T-cell (primary cell): ENCODE measurements at places on chromosomes 5 and 9.

DNA sequence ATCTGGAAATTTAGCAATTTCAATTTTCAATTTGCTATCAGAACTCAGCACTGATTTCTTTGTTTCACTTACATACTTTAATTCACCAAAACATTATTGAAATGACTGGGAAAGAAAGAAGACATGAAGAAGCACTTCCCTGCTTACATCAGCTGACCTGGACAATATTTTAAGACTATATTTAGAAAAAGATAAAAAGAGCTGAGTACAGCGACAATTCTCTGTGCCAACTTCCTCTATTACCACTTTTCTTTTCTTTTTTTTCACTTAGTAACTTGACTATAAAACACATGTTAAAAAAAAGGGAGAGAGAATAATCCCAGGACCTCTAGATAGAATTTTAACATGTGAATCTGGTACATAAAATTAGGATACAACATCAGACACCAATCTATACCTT, 35.6 kb downstream of the MEF2C start:
- H3K36me3 ChIP-seq: no peaks in the 10 kb centered on the region
- no peak for DNase-seq
- no peak overlapping the region for H3K27ac ChIP-seq

GRCh38 chr9:73667749-73668148, 516.1 kb downstream of the ANXA1 start:
- no peak overlapping the region for H3K4me3 ChIP-seq
- no peaks in the 10 kb centered on the region for H3K4me1 ChIP-seq
- H3K27me3 ChIP-seq: no peaks in the 10 kb centered on the region
- no peak for DNase-seq
- no peak overlapping the region for H3K27ac ChIP-seq

GRCh38 chr9:135076876-135077430, 10.5 kb upstream of the OLFM1 start:
- H3K36me3 ChIP-seq: no peaks in the 10 kb centered on the region
- no peaks in the 10 kb centered on the region for H3K4me1 ChIP-seq
- peaks cover 8% of the 10 kb centered on the region for H3K27me3 ChIP-seq
- no peak for DNase-seq

GRCh38 chr9:134342746-134343115, 16.5 kb downstream of the RXRA start:
- DNase-seq: no peak
- H3K27ac ChIP-seq: no peak overlapping the region
- H3K27me3 ChIP-seq: peaks cover 9% of the 10 kb centered on the region
- H3K36me3 ChIP-seq: peaks cover 3% of the 10 kb centered on the region

GRCh38 chr9:34046784-34047379, 1.8 kb downstream of the UBAP2 start:
- DNase-seq: no peak
- H3K36me3 ChIP-seq: no peaks in the 10 kb centered on the region
- H3K27me3 ChIP-seq: no peaks in the 10 kb centered on the region
- H3K4me1 ChIP-seq: peaks cover 21% of the 10 kb centered on the region
- H3K4me3 ChIP-seq: no peak overlapping the region

DNA sequence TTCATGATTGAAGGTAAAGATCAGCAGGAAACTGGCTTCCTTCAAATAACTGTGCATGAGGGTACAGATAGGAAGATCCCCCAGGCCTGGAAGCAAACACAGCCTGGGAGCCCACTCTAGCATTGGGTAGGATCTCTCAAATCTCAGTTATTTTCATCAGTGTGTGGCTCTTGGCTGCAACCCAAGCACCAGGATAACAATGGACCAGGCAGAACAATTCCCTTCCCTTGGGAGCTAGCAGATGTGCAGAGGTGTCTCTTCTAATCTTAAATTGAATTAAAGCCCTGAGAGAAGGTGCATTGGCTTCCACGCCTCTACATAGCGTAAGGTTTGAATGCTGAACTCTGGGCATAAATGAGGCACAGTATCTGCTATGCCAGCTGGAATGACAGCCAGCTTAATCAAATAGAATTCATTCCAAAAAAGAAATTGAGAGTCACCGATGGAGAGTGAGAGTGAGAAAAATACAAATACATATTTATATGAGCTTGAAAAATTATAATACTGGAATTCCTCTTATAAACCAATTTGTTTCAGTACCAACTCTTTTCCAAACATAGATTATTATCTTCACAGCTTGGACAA, 957.3 kb downstream of the CDH12 start:
- no peaks in the 10 kb centered on the region for H3K4me1 ChIP-seq
- no peak overlapping the region for H3K4me3 ChIP-seq
- no peaks in the 10 kb centered on the region for H3K36me3 ChIP-seq
- no peaks in the 10 kb centered on the region for H3K27me3 ChIP-seq
- no peak for DNase-seq

- peaks cover 2% of the 10 kb centered on the region for H3K36me3 ChIP-seq
- H3K27ac ChIP-seq: no peak overlapping the region
- DNase-seq: no peak
- peaks cover 13% of the 10 kb centered on the region for H3K27me3 ChIP-seq
These were observed 955 bp downstream of the QRFP start for GRCh38 chr9:130895481-130896232.

DNA sequence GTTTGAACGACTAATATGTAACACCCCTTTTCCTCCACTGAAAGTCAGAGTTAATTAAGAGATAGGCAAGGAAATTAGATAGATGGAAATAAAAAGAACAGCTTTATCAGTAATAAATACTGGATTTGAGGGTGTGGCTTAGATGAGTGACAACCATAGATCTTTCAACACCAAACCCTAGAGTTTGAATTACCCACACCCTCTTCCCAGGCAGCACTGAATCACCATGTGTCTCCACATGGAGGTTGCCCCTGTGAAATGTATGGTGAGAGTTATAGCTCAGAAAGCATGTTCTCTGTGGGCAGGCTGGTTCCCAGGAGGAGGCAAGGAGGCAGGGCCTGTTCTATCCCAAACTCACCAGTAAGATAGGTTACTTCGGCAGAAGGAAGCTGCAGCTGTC, 69.7 kb downstream of the TMEM174 start:
- H3K27me3 ChIP-seq: peaks cover 18% of the 10 kb centered on the region
- H3K4me1 ChIP-seq: no peaks in the 10 kb centered on the region
- no peak for DNase-seq

DNA sequence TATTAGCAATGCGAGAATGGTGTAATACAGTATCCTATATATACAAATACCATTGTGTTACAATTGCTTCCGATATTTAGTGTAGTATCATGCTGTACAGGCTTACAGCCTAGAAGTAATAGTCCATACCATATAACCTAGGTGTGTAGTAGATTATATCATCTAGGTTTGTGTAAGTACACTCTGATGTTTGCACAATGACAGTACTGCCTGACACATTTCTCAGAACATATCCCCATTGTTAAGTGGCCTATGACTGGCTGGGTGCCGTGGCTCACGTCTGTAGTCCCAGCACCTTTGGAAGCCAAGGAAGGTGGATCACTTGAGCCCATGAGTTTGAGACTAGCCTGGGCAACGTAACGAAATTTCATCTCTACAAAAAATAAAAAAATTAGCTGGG, 124.6 kb downstream of the PAM start:
- H3K4me1 ChIP-seq: no peaks in the 10 kb centered on the region
- no peak overlapping the region for H3K27ac ChIP-seq
- H3K27me3 ChIP-seq: no peaks in the 10 kb centered on the region
- no peak for DNase-seq

GRCh38 chr9:8388132-8388531, 588.6 kb upstream of the DMAC1 start:
- H3K4me1 ChIP-seq: no peaks in the 10 kb centered on the region
- no peaks in the 10 kb centered on the region for H3K36me3 ChIP-seq
- no peak overlapping the region for H3K27ac ChIP-seq
- H3K27me3 ChIP-seq: no peaks in the 10 kb centered on the region
- no peak overlapping the region for H3K4me3 ChIP-seq

DNA sequence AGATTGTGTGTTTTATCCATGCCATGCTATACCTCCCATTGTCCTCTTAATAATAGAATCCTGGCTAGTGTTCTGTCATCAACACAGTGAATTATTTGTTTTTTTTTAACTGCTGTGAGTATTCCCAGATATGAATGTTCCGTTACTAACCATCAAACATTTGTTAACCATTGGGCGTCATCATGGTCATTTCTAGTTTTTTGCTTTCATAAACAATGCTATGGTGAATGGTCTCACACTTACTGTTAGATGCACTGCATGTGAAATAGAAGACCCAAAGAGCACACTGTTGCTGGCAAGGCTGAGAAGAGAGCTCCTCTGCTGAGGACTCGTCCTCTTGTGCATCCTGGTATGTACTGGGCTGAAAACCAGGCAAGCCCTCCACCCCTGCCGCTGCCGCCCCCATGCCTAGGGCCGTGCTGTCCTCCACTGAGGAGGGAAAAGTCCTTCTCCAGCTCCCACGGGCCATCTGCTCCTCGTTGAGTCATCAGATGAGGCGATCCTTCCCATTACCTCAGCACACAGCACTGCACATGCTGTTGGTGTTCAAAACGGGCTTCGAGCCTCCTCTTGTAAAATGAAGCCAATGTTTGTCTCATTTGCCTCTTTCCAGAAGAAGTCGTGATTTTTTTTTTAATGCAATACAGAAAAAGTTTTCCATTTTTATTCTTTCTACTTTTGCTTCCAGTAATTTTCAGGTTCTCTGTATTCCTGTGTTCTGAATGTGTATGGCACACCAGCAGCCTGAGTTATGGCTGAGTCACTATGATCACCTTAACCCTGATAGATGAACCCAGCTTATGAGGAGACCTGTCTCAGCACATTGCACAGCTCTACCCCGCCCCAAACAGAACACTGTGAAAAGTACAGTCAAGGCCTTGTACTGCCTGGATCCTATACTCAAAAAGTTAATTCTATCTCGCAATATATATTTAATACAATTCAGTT, 219.0 kb downstream of the AOPEP start:
- no peaks in the 10 kb centered on the region for H3K36me3 ChIP-seq
- DNase-seq: no peak
- no peak overlapping the region for H3K27ac ChIP-seq
- H3K4me3 ChIP-seq: no peak overlapping the region
- no peaks in the 10 kb centered on the region for H3K4me1 ChIP-seq

DNA sequence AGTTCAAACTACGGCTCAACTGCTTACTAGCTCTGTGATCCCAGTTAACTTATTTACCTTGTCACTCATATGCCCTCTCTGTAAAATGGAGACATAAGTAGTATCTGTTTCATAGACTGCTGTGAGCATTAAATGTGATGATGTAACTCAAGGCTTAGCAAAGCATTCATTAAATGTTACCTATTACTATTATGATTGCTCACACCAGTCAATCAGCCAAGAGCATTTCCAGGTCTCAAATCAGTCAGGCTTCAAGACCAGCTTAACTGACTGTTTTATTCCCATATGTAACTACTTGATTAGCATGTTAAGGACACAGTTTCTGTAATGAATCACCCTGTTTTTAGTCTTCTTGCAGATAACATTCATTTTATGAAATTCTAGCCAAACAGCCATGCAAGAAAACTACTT, 413.3 kb downstream of the MLLT3 start:
- no peak overlapping the region for H3K4me3 ChIP-seq
- H3K36me3 ChIP-seq: no peaks in the 10 kb centered on the region
- peak overlapping the region; percentile 16 for H3K27ac ChIP-seq
- H3K27me3 ChIP-seq: no peaks in the 10 kb centered on the region
- H3K4me1 ChIP-seq: peaks cover 26% of the 10 kb centered on the region

DNA sequence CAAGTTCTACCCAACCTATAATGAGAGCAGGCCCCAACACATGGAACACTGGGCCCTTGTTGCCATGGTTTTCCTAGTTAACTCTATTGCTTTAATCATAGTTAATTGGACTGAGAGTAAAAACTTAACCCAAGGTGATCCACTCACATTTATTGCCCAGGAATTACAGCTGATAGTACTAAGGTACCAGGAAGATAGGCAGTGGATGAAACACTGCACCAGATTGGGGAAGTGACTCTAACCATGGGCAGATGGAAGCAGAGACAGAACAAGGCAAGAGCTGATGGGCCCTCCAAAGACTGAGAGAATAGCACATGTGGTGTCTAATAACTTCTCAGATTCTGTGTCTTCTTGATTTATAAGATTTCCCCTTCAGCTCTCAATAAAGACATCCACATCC, 145.7 kb upstream of the TRIM32 start:
- no peak overlapping the region for H3K4me3 ChIP-seq
- H3K36me3 ChIP-seq: no peaks in the 10 kb centered on the region
- no peak overlapping the region for H3K27ac ChIP-seq
- no peaks in the 10 kb centered on the region for H3K4me1 ChIP-seq
- no peak for DNase-seq
- no peaks in the 10 kb centered on the region for H3K27me3 ChIP-seq

GRCh38 chr5:42951293-42951840, 88.8 kb downstream of the ANXA2R start:
- peaks cover 46% of the 10 kb centered on the region for H3K4me1 ChIP-seq
- H3K27ac ChIP-seq: peak overlapping the region; percentile 99
- peak; percentile 82 for DNase-seq

GRCh38 chr5:3858524-3858923, 262.9 kb downstream of the IRX1 start:
- H3K27me3 ChIP-seq: no peaks in the 10 kb centered on the region
- no peaks in the 10 kb centered on the region for H3K4me1 ChIP-seq
- DNase-seq: no peak
- no peak overlapping the region for H3K27ac ChIP-seq

DNA sequence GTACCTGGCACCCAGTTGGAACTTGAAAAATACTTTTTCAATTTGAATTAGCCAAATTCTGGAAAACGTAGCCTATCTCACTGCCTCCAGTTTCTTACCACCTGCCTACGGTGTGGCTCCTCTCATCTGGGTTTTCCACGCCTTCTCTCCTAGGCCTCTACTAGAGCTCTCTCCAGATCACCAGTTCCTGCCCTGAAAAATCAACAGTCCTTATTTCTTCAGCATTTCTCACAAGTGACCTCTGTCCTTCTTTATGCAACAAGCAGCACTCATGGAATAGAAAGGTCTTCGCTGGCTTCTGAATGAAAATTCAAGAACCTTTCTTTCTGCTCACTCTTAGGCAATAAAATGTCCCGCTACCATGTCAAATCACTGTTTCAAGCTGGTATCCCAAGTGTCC, 64.8 kb downstream of the PIP5K1B start:
- no peaks in the 10 kb centered on the region for H3K4me1 ChIP-seq
- no peaks in the 10 kb centered on the region for H3K27me3 ChIP-seq
- no peak overlapping the region for H3K27ac ChIP-seq
- H3K4me3 ChIP-seq: no peak overlapping the region

GRCh38 chr5:122089096-122090013, 11.3 kb upstream of the LOX start:
- DNase-seq: no peak
- H3K36me3 ChIP-seq: no peaks in the 10 kb centered on the region
- no peaks in the 10 kb centered on the region for H3K27me3 ChIP-seq
- no peak overlapping the region for H3K4me3 ChIP-seq
- H3K27ac ChIP-seq: no peak overlapping the region
